ENCODE measurements at places on chromosomes 4 and X.

DNA sequence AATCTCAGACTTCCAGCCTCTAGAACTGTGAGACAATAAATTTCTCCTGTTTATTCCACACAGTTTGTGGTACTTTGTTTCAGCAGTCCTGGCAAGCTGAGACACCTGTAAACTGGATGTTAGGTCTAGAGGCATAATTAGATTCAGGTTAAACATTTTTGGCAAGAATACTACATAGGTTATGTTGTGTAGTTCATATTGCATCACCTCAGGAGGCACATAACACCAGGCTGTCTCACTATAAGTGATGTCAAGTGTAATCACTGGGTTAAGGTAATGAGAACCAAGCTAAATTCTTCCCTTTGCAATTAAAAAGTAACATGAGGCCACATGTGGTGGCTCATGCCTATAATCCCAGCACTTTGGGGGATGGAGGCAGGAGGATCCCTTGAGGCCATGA, 214.2 kb downstream of the ZNF674 start:
- no peak for DNase-seq

DNA sequence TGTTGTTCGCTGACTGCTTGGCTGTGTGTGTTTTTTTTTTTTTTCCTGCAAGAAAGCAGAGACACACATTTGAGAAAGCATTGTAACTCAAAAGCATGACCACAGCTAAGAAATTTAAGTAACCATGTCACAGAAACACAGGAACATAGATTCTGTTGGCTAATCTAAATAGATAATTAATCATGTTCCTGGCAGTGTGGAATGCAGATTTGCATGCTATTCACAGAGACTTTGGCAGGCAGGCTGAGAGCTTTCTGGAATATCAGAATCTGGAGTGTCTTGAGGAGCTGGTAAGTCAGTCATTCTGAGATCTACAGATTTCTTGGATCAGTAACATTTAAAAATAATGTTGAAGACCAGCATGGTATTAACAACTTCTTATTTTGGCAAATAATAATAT, 33.2 kb upstream of the SMS start:
- DNase-seq, result no peak

DNA sequence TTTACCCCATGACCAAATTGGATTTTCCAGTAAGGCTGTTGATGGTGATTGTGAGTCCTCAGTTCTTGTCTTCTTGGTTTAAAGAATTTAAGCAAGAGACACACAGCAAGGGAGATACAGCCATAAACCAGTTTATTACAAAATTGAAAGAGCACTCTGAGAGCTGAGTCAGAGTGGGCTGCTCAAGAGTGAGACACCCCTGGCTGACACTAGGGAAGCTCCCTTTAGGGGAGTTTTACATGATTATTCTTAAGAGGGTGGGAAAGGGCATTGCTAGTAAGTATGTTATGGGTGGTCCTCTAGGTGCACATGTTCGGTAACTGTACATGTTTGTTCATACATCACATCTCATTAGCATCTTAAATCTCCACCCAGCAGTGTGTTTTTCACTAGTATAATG, 18.8 kb upstream of the ZNF81 start:
- no peak for DNase-seq

DNA sequence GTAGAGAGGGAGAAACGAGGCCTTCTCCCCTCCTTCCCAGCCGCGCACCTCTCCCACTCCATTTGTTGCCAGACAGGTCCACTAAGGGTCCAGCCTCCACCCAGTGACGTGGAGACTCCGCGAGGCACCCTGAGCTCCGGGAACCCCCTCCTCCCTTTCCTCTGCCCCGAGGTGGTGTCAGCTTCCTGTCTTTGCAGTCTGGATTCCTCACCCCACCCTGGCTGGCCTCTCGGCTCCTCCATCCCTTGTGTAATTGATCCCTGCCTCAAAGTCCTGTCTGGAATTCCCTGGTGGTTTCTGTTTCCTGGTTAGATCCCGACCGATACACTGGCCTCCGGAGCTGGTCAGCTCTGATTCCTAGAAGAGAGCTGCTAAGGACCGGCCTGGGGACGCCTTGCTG, 105.9 kb upstream of the SCOC start:
- no peak for DNase-seq

DNA sequence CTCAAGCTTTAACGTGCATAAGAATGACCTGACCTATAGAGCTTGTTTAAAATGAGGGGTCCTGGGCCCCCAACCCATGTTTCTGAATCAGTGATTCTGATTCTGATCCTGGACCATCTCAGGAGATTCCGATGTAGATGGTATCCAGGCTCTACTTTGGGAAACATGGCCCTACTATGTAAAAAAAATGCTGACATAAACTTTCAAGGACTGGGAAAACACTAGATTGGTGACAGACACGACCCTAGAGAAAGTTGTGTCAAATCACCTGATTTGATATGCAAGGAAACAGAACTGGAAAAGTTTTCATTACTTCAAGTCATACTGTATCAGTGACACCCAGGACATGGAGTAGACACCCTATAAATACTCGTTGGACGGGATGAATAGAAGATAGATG, 328.5 kb downstream of the HNRNPD start:
- DNase-seq, result no peak

DNA sequence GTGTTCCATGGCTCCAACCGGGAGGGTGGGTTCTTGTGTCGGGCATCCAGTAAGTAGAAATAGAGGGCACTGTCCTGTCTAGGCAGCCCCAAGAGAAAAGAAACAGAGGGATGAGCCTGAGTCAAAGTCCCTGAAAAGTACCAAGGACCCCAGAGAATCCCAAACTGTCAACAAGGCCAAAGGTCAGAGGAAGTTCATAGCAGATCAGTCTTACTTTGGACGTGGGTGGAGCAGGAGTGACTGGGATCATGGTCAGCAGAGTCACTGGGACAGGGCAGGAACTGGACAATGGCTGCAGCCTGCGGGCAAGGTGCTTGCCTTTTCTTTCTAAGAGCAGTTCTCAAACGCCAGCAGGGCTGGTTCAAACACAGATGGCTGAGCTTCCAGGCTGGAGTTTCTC, 17.3 kb downstream of the F11 start:
- no peak for DNase-seq
